ENCODE measurements at places on chromosomes 12 and 14.

DNA sequence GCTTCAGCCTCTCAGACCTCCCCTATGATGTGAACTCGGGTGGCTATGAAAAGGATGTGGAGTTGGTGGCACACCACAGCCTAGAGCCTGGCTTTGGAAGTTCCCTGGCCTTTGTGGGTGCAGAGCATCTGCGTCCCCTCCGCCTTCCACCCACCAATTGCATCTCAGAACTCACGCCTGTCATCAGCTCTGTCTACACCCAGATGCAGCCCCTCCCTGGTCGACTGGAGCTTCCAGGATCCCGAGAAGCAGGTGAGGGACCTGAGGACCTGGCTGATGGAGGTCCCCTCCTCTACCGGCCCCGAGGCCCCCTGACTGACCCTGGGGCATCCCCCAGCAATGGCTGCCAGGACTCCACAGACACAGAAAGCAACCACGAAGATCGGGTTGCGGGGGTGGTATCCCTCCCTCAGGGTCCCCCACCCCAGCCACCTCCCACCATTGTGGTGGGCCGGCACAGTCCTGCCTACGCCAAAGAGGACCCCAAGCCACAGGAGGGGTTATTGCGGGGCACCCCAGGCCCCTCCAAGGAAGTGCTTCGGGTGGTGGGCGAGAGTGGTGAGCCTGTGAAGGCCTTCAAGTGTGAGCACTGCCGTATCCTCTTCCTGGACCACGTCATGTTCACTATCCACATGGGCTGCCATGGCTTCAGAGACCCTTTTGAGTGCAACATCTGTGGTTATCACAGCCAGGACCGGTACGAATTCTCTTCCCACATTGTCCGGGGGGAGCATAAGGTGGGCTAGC is 7.0 kb upstream of the RPS26 start:
- DNase-seq = peak; percentile 66

DNA sequence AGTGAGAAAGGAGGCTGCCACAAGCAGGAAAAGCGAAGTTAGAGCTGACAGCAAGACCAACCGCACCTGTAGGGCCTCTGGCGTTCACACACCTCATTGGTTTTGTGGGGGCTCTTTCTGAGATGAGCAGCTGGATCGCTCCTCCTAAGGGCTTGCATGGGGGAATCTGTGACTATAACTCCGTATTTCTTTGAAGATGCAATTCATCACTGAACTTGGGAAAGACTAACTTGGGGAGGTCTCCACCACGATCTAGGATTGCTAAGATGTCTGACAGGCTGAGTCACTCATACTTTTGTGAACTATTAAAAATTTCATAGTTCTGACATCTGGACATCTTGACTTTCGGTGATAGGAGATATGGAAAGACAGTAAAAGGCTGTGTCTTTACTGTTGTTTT is 173.6 kb downstream of the ETV6 start:
- DNase-seq = no peak

- DNase-seq = no peak
Observed at GRCh38 chr14:23118506-23119362, at the start of gene CEBPE. TSS of gene CEBPE (minus strand) at chr14:23119255. CDS start at chr14:23119091, 164 bp downstream.

DNA sequence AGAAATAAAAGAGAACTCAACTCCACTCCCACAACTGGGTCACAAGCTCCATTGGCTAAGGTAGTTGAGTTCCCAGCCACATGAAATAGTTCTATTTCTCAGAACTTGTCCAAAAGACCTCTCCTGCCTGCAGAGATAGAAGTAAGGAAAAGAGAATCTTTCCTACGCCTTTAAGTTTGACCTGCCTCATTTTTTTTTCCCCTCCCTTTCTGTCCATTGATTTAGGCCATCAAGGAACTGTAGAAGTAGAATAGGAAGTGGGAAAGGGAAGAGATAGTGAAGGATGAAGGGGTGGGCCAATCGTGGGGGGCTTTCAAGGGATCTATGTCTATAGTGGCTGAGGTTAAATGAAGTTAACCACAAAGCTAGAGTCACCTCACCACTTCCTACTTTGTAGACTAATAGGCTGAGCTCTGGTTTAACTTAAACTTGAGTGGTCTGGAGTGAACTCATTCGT is 13.9 kb upstream of the NUDT4 start:
- no peak for DNase-seq

DNA sequence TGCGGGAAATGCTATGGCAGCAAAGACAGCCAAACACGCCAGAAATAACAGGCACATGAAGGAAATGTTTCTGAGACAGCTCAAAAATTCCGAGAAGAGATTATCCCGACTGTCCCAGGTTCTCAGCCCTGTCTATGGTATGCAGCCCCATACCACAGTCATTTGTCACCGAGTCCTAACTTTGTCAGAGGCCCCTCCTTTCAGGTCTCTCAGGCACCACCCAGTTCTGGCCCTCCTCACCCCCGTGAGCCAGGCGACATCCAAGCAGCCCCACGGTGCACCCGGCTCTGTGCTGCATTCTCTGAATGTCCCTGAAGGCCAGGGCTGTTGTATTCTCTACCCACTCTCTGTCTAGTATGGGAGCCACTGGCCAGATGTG is 24.0 kb downstream of the SSH1 start:
- no peak for DNase-seq

DNA sequence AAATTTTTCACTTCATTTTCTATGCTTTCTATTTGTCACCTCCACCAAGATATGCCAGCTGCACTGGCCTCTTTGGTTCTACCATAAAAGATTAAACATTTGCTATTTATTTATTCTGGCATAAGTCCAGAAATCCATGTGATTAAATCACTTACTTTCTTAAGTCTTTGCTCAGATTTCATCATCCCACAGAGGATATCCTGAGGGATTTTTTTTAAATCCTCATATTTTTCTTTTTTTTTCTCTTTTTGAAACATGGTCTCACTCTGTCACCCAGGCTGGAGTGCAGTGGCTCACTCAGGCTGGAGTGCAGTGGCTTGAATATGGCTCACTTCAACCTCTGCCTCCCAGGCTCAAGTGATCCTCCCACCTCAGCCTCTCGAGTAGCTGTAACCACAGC is 645.4 kb upstream of the ATXN7L3B start:
- DNase-seq = no peak

DNA sequence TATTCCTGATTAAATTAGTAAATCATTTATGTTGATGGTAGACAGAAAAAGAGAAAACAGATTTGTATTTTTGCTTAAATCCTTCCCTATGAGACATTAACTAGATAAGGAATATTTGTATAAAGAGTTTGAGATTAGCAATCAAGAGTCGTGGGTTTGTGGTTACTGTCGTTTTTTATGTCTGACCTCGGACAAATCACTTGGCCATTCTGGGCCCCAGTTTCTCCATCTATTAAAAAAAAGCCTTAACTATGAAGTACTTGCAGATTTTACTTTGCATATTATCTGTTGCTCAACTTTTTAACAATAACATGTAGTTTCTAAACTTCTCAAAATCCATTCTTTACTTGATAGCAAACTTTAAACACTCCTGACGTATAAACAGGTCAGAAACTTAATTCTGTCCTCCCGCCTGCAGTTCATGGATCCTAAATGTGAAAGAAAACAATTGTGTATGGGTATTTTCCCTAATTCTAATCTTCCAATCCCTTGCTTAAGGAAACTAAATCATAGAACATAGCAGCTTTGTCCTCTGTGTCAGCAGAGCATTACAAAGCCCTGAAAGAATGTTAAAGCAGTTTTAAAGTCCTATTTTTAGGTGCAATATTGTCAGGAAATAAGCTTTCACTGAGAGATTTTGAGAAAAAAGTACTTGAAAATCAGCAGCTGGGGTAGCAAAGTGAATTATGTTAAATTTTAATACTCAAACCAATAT is 118.2 kb downstream of the GPR135 start:
- no peak for DNase-seq

All from activated CD4-positive, alpha-beta T cell treated with anti-CD3 and anti-CD28 coated beads, Interleukin-2, amount 10 ng/mL, durations not matched to agents 24 days and 14 days (primary cell).